ENCODE measurements at places on chromosomes 11 and 22.

- DNase-seq: no peak
- H3K27ac ChIP-seq: no peak overlapping the region
- H3K4me3 ChIP-seq: no peak overlapping the region
- no peaks in the 10 kb centered on the region for H3K27me3 ChIP-seq
- H3K36me3 ChIP-seq: no peaks in the 10 kb centered on the region
Observed at GRCh38 chr11:2844996-2845395, 40.6 kb downstream of the CDKN1C start.

GRCh38 chr11:61717286-61718033, 35.0 kb upstream of the MYRF start:
- no peak overlapping the region for H3K27ac ChIP-seq
- H3K4me3 ChIP-seq: no peak overlapping the region
- H3K27me3 ChIP-seq: no peaks in the 10 kb centered on the region
- no peak for DNase-seq
- H3K4me1 ChIP-seq: no peaks in the 10 kb centered on the region
- no peaks in the 10 kb centered on the region for H3K36me3 ChIP-seq

DNA sequence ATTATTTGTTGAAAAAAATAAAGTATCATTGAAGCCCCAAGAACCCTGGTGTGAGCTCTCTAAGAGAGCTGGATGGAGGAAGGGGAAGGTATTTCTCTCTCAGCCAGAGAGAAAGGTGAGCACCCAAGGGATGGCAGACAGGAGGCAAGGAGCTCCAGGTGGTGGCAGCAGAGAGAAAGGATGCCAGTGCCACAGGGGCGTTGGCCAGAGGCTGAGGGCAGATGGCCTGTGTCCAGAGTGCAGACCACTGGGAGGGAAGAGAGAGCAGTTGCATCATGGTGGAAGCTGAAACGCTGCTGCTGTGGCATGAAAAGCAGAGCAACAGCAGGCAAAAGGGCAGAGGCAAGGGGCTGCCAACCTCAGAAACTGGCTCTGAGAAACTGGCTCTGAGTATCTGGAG, 8.5 kb downstream of the SPON1 start:
- no peaks in the 10 kb centered on the region for H3K36me3 ChIP-seq
- DNase-seq: no peak
- no peaks in the 10 kb centered on the region for H3K4me1 ChIP-seq
- no peak overlapping the region for H3K4me3 ChIP-seq
- H3K27ac ChIP-seq: no peak overlapping the region

- no peak overlapping the region for H3K27ac ChIP-seq
- no peak overlapping the region for H3K4me3 ChIP-seq
- no peaks in the 10 kb centered on the region for H3K27me3 ChIP-seq
Observed at GRCh38 chr22:33579448-33580093, 340.7 kb downstream of the LARGE1 start.

DNA sequence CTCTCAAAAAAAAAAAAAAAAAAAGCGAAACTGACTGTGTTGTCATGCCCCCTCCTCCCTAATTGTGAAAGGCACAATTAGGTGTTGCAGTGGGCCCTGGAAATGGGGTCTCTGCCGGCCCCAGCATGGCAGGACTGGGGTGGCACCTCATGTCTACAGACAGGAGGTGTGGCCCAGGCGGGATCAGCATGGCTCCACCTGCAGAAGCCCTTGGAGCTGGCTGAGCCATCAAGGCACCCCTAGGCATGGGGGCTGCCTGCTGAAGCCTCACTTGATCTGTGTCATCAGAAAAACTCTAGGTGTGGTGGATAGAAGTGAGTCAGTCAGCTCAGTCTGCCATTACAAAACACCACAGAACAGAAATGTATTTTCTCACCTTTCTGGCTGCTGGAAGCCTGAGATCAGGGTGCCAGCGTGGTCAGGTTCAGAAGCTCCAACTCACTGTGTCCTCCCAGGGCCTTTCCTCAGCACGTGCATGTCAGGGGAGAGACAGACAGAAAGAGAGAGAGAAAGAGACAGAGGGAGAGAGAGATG, 10.1 kb upstream of the B4GALNT4 start:
- no peaks in the 10 kb centered on the region for H3K36me3 ChIP-seq
- peak overlapping the region; percentile 7 for H3K4me3 ChIP-seq
- no peaks in the 10 kb centered on the region for H3K27me3 ChIP-seq

Data from natural killer cell treated with Interleukin-12 subunit alpha and Interleukin-12 subunit beta and Interleukin-15 and Interleukin-18, amount 100 ng/mL, for 72 hours (primary cell).